ENCODE measurements at places on chromosomes 7 and 10. TPM values are rescaled to one million over a fixed set of nuclear protein-coding genes. Genes with fewer than 3 reads are reported as not detected.
A peak's percentile ranks its signal among the peaks of the same experiment; 100 is the strongest.

MAGI2 gene
- total RNA-seq = 4.0 TPM

ACHE gene
- 4.9 TPM for total RNA-seq

VAX1 gene
- not detected for total RNA-seq

PDE1C gene
- not detected for total RNA-seq

RUFY2 gene
- total RNA-seq = 5.2 TPM

ASAH2B gene
- 2.5 TPM for total RNA-seq

TEX47 gene
- total RNA-seq = not detected

NANOS1 gene
- total RNA-seq = 0.31 TPM

CLDN4 gene
- 1.2 TPM for total RNA-seq

ELN gene
- 5.9 TPM for total RNA-seq

STEAP4 gene
- 25.8 TPM for total RNA-seq

RPEL1 gene
- total RNA-seq = not detected

FRMPD2 gene
- not detected for total RNA-seq

GRCh38 chr7:70630818-70631457 lies 501.0 kb upstream of the GALNT17 start:
- no peak overlapping the region for H3K4me3 ChIP-seq
- DNase-seq = no peak
- H3K36me3 ChIP-seq = no peaks in the 10 kb centered on the region
- no peak overlapping the region for H3K27ac ChIP-seq
- H3K27me3 ChIP-seq = no peaks in the 10 kb centered on the region

DNA sequence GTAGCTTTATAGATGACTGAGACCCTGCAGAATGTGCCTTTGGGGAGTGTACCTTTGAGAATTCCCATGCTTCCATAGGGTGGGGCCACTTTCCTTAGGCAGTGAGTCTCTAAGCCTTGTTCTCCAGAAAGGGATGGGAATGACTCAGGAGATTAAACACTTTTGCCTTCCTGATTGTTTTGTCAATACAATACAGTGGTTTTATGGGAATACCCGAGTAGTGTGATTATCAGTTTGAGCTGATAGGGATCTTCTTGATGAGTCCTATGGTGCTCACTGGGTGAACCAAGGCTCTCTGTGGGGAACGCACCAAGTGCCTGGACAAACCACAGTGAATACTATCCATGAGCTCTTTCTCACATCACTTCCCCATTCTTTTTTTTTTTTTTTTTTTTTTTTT lies 6.3 kb downstream of the MYOF start:
- H3K27me3 ChIP-seq = no peaks in the 10 kb centered on the region
- DNase-seq = no peak
- no peaks in the 10 kb centered on the region for H3K4me1 ChIP-seq

DNA sequence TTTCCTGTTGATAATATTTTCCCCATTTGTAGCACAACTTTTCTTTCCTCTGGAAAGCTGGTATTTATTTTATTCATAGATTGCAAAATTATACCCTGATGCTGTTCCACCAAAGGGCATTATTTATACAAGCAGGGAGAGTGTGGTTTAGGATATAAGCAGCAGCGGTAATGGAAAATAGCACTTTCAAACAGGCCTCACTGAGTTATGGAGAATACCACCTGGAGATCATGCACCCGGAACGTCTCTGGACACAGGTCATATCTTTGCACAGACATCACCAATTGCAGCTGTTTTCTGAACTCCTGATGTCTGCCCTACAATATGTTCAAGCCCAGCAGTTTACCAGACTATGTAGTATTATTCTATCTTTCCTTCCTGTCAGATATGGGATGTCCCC lies 2.0 kb upstream of the CALD1 start:
- H3K4me3 ChIP-seq = no peak overlapping the region
- no peaks in the 10 kb centered on the region for H3K27me3 ChIP-seq
- H3K4me1 ChIP-seq = no peaks in the 10 kb centered on the region

DNA sequence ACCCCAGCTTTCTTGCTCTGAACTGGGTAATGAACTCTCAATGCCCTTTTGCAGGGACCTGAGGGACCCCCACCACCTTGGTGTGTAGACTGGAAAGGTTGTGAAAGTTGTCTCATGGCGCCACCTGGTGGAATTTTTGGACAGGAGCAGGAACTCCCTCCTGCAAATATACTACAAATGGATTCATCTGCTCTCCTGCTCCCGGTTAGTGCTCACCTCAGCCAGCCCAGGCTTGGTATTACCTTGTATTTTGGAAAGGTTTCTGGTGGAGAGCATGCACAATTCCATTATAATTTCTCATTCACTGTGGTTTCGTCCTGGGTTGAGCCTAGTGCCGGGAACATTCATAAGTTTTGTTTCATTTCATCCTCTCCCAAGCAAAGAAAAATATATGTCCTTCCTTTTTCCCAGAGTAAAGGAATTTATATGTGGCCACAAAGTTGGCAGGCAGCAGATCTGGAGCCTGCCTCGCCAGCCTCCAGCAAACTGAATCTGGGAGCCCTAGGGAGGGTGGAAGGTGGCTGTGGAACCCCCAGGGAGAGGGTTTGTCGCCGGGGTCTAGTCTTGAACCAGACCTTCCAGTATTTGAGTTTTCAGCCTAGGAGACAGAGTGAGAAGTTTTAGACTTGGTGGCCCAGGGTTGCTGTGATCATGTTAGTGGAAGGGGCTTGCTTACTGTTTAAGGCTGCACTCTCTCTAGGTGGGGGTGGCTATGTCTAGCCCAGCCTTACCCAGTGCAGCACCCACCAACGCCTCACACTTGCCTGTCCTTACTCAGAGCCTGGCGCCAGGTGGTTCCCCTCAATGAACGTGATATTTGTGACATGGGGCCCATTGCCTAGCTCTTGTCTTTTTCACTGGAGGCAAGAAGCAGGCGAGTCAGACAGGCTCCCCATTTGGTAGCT lies 9.5 kb downstream of the FAM241B start:
- H3K27ac ChIP-seq = no peak overlapping the region
- H3K4me1 ChIP-seq = no peaks in the 10 kb centered on the region
- DNase-seq = peak; percentile 67
- H3K27me3 ChIP-seq = no peaks in the 10 kb centered on the region
- H3K4me3 ChIP-seq = no peak overlapping the region
- H3K36me3 ChIP-seq = no peaks in the 10 kb centered on the region

GRCh38 chr7:7529328-7529727 lies 6.3 kb downstream of the COL28A1 start:
- no peak overlapping the region for H3K27ac ChIP-seq
- H3K36me3 ChIP-seq = no peaks in the 10 kb centered on the region
- H3K4me3 ChIP-seq = no peak overlapping the region
- H3K4me1 ChIP-seq = no peaks in the 10 kb centered on the region
- DNase-seq = no peak
- H3K27me3 ChIP-seq = no peaks in the 10 kb centered on the region

DNA sequence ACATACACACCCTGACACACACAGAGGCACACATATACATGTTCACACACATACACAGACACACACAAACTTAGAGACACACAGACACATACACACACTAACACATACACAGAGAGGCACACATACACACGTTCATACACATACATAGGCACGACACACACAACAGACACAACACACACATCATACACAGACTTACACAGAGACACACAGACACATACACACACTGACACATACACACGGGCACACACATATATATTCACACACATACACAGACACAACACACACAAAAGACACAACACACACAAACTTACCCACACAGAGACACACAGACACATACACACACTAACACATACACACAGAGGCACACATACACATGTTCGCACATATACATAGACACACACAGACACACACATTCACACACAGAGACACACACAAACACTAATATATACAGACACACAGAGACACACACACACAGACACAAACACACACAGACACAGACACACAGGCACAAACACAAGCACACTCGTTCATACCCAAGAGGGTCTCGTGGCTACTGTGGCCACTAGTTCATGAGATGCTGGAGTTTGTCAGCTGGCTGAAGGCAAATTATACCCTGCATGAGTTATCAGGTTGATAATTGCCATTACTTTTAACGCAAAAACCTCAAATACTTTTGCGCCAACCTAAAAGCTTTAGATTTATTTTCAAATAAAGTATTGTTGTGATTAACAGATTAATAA lies 17.7 kb upstream of the KLF6 start:
- no peak for DNase-seq
- no peak overlapping the region for H3K4me3 ChIP-seq
- peak overlapping the region; percentile 77 for H3K27ac ChIP-seq
- H3K4me1 ChIP-seq = no peaks in the 10 kb centered on the region

- H3K36me3 ChIP-seq = no peaks in the 10 kb centered on the region
- H3K27me3 ChIP-seq = no peaks in the 10 kb centered on the region
Observed at GRCh38 chr7:129572205-129572604, 39.3 kb upstream of the NRF1 start.

DNA sequence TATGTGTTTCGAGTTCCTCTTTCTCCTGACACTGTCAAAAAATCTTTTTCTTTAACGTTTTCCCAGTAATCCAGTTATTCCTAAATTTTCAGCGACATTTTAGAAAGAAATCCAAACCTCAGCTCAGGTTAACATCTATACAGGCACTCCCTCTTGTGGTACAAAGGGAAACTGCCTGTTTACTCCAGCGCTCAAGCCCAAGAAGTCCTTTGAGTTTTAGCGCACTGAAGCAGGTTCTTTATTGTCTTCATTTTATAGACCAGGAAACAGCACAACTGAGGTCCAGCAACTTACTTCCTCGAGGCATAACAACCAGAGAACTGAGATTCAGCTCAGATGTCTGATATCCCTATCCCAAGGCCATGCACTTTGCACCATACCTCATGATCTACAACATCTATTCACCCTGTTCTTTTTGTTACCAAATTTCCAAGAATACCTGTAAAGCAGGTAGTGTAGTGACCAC lies 287.2 kb upstream of the MKLN1 start:
- H3K4me3 ChIP-seq = no peak overlapping the region
- H3K4me1 ChIP-seq = peaks cover 10% of the 10 kb centered on the region
- no peak for DNase-seq
- H3K27me3 ChIP-seq = no peaks in the 10 kb centered on the region
- H3K36me3 ChIP-seq = no peaks in the 10 kb centered on the region

GRCh38 chr7:118046801-118047200 lies 137.2 kb upstream of the LSM8 start:
- H3K27ac ChIP-seq = no peak overlapping the region
- no peaks in the 10 kb centered on the region for H3K4me1 ChIP-seq
- no peak overlapping the region for H3K4me3 ChIP-seq

- H3K4me1 ChIP-seq = no peaks in the 10 kb centered on the region
- H3K27me3 ChIP-seq = no peaks in the 10 kb centered on the region
- no peak overlapping the region for H3K27ac ChIP-seq
- no peak for DNase-seq
- H3K36me3 ChIP-seq = no peaks in the 10 kb centered on the region
Observed at GRCh38 chr7:28064437-28064836, 116.2 kb downstream of the JAZF1 start.

- H3K27me3 ChIP-seq = no peaks in the 10 kb centered on the region
- no peaks in the 10 kb centered on the region for H3K4me1 ChIP-seq
- H3K27ac ChIP-seq = no peak overlapping the region
Observed at GRCh38 chr7:46725838-46726237, 804.8 kb upstream of the IGFBP3 start.

GRCh38 chr10:77685432-77685831 lies 47.8 kb upstream of the KCNMA1 start:
- no peaks in the 10 kb centered on the region for H3K36me3 ChIP-seq
- no peak overlapping the region for H3K27ac ChIP-seq
- no peak for DNase-seq
- H3K27me3 ChIP-seq = no peaks in the 10 kb centered on the region

DNA sequence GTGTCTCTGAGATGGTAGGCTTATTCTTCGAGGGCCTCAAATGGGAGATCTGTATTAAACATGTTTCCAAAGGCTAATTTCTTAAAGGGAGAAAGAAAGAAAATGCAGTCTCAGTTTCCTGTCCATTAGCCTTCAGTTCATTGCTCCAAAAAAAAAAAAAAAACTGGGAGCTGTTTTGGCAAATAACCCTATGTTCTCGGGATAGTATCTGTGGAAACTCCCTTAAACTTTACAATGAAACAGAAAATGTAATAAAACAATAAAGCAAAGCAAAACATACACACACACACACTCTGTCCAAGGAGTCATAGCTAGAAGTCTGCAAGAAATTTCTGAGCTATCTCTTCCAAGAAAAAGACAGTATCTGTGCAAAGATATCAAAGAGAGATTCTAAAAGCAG lies 172.5 kb upstream of the CELF2 start:
- H3K4me1 ChIP-seq = no peaks in the 10 kb centered on the region
- H3K27ac ChIP-seq = no peak overlapping the region
- DNase-seq = no peak
- H3K27me3 ChIP-seq = no peaks in the 10 kb centered on the region
- no peak overlapping the region for H3K4me3 ChIP-seq

- no peaks in the 10 kb centered on the region for H3K27me3 ChIP-seq
- no peak overlapping the region for H3K27ac ChIP-seq
- no peaks in the 10 kb centered on the region for H3K36me3 ChIP-seq
Observed at GRCh38 chr10:43217563-43218205, 49.2 kb downstream of the RASGEF1A start.

DNA sequence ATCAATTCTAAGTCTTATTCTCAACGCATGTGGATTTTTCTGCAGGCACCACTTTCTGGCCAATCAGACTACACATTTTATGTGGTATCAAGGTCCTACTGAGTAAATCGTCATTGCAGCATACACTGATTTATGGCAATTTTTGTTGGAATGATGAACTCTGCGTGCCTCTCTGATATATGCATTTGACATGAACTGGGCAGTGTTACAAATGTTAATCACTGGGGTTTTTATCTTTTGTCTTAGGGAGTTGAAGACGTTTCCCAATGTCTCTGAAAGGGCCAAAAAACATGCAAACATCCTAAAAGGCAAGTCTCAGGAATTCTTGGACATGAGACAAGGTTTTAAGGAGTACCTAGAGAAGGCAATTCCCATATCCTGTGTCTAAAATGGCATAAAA lies 809.5 kb upstream of the CELF2 start:
- H3K27me3 ChIP-seq = no peaks in the 10 kb centered on the region
- H3K4me1 ChIP-seq = no peaks in the 10 kb centered on the region
- no peak overlapping the region for H3K27ac ChIP-seq

- H3K4me3 ChIP-seq = no peak overlapping the region
- no peaks in the 10 kb centered on the region for H3K27me3 ChIP-seq
- H3K4me1 ChIP-seq = no peaks in the 10 kb centered on the region
- peak overlapping the region; percentile 36 for H3K27ac ChIP-seq
Observed at GRCh38 chr10:12839941-12840611, 161.4 kb downstream of the CCDC3 start.

DNA sequence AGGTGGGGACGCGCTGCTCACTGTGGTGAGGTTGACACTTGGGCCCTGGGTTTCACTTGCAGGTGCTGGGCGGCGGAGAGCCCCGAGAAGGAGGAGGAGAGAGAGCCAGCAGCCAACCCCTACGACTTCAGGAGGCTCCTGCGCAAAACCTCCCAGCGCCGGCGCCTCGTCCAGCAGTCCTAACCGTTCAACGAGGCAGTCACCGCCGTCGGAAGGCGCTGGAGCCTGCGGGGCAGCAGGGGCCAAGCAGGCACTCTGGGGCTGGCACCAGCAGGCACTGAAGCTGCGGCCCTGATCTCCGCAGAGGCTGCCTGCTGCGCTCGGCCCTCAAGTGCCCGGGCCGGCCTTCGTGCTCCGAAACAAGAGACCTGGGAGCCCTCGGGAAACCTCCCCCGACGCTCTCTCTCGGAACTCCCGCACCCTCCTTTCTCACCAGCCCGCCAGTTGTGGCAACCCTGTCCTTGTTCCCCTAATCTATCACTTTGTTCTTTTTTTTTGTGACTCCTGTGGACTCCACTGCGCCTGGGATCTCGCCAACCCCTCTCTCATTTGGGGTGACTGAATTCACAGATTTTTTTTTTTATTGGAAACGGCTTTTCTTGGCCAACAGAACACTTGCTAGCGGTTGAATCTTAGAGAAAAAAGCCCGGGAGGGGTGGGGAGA lies 4.7 kb upstream of the GAD2 start:
- peaks cover 11% of the 10 kb centered on the region for H3K4me1 ChIP-seq
- no peak overlapping the region for H3K4me3 ChIP-seq
- H3K36me3 ChIP-seq = no peaks in the 10 kb centered on the region
- no peak for DNase-seq
- H3K27me3 ChIP-seq = peaks cover 35% of the 10 kb centered on the region
